ENCODE measurements at places on chromosomes 1 and 21.

GRCh38 chr1:68600049-68600661, 103.3 kb upstream of the DEPDC1 start:
- DNase-seq = no peak

DNA sequence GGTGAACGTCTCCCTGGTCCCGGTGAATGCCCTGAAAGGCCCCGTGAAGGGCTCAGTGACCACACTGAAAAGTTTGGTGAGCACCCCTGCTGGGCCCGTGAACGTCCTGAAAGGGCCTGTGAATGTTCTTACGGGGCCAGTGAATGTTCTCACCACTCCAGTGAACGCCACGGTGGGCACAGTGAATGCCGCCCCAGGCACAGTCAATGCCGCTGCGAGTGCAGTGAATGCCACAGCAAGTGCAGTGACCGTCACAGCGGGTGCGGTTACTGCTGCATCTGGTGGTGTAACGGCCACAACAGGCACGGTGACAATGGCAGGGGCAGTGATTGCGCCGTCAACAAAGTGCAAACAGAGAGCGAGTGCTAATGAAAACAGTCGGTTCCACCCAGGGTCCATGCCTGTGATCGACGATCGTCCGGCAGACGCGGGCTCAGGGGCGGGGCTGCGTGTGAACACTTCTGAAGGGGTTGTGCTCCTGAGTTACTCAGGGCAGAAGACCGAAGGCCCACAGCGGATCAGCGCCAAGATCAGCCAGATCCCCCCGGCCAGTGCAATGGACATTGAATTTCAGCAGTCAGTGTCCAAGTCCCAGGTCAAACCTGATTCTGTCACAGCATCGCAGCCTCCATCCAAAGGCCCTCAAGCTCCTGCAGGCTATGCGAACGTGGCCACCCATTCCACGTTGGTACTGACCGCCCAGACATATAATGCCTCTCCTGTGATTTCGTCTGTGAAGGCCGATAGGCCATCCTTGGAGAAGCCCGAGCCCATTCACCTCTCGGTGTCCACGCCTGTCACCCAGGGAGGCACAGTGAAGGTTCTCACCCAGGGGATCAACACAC, 41.5 kb downstream of the ZBTB17 start:
- no peak for DNase-seq

DNA sequence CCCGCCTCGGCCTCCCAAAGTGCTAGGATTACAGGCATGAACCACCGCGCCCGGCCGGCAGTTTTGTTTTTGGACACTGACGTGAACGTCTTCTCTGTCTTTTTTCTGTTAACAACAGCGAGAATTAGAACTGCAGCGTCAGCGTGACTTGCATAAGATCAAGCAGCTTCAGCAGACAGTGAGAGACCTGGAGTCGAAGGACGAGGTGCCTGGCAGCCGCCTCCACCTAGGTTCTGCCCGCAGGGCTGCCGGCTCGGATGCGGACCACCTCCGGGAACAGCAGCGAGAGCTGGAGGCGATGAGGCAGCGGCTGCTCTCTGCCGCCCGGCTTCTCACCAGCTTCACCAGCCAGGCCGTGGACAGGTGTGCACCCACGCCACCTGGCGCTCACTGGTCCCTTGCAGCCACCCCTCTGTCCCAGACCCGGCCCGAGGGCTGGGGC, 22.9 kb upstream of the DIP2A start:
- DNase-seq = no peak

GRCh38 chr1:37602750-37603694, 7.3 kb upstream of the GNL2 start:
- DNase-seq = peak; percentile 55

DNA sequence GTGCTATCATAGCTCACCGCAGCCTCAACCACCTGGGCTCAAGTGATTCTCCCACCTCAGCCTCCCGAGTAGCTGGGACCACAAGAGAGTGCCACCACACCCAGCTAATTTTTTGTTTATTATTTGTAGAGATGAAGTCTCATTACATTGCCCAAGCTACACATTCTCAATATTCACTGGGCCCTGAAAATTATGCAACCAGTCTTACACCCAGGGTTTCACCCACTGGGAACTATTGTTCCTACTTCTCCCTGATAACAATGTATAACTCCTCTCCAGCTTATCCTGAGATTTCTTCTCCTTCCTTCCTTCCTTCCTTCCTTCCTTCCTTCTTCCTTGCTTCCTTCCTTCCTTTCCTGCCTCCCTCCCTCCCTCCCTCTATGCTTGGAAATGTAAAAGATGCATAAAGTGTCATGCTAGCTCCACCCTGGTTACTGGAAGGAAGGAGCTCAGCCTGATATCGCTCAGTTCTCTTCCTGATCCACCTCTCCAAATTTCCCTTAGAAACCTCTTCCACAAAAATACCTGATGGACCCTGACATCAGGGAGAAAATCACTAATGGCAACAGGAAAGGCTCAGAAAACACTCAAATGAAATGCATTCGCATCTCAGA, 11.2 kb upstream of the VSIG8 start:
- no peak for DNase-seq

DNA sequence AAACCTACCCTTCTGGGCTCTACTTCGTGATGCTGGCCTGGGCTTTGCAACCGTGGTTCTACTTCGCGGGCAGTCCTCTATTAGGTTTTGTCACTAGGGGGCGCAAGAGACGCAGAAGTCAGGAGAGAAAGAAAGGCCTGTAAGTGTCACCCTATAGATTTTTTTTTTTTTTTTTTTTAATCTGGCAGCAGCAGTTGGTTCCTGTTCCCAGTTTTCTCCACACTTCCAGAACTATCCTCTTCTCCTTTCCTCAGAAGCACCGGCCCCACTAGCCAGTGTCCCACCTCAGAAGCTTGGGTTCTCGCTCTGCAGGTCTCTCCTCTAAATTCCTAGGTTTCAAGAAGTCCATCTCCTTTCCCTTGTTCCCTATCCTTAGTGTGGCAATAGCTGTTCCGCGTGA, 9.1 kb upstream of the LCE2D start:
- DNase-seq = peak; percentile 74

DNA sequence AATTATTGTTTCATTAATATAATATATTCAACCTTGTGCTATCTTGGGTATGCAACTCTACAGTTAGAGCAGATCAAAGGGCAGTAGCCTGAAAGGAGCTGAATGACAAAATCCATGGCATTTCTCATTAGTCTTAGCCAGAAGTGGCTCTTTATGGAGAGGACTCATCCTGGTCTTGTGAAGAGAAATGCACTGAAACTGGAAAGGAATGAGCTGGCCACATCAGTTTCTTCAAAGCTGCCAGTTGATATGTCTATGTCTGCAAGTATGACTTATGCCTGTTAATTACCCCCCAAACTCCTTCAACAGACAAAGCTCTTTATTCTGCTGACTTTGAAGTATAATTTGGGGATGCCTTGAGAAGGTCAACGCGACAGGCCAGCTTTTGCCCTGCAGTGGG, 119.0 kb upstream of the UBE2U start:
- DNase-seq = no peak

DNA sequence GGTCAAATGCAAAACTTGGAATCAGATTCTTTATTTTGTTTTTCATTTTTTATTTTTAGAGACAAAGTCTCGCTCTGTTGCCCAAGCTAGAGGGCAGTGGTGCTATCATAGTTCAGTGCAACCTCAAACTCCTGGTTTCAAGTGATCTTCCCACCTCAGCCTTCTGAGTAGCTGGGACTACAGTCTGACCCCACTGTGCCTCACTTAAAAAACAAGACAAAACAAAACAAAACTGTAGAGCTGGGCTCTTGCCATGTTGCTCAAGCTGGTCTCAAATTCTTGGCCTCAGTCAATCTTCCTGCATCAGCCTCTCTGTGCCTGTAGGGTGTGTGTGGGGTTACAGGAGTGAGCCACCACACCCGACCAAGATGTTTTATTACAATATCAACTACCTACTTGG, 396.0 kb upstream of the USP24 start:
- no peak for DNase-seq

- peak; percentile 59 for DNase-seq
Measured at GRCh38 chr1:210250998-210251679, 18.5 kb downstream of the SERTAD4 start.

DNA sequence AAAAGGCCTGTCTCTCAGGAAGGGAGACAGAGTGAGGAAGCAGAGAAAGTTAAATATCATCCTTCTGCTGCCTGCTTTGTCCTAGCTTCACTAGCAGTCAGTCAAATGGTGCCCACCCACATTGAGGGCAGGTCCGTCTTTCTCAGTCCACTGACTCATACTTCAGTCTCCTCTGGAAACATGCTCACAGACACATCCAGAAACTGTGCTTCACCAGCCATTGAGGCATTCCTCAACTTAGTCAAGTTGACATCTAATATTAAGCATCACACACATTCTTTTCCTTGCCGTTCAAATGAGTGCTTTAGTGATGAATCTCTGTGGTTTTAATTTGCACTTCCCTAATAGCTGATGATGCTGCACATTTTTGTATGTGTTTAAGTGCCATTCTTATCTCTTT, 777.8 kb upstream of the PRMT6 start:
- DNase-seq = no peak

DNA sequence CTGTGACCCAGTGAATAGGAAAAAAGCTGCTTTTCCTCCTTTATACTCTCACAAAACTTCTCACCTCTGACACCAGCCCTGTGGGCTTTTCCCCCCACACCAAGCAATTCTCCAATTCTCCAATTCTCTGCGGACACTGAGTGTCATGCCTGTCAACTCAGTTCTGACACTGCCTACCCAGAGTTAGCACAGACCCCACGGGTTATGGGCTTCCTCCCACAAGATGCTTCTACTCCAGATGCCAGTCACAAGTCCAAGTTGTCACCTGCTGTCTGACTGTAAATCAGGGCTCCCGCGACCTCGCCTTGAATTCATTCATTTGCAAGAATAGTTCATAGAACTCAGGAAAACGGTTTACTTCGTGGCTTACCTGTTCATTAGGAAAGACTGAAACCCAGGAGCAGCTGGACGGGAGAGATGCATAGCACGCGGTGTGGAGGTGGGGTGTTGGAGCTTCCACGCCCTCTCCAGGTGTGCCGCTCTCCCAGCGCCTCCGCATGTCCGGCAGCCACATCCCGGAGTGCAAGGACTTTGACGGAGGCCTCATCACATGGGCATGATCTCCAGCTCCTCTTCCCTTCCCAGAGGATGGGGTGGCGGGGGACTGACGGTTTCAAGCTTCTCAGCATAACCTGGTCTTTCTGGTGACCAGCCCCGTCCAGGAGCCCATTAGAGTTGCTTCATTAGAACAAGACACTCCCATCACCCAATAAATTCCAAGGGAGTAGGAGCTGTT, 154.7 kb downstream of the PGBD5 start:
- no peak for DNase-seq

- peak; percentile 70 for DNase-seq
Measured at GRCh38 chr21:17387030-17387617, 125.7 kb upstream of the CXADR start.

- no peak for DNase-seq
Measured at GRCh38 chr1:151773702-151774101, 10.4 kb upstream of the MRPL9 start.

DNA sequence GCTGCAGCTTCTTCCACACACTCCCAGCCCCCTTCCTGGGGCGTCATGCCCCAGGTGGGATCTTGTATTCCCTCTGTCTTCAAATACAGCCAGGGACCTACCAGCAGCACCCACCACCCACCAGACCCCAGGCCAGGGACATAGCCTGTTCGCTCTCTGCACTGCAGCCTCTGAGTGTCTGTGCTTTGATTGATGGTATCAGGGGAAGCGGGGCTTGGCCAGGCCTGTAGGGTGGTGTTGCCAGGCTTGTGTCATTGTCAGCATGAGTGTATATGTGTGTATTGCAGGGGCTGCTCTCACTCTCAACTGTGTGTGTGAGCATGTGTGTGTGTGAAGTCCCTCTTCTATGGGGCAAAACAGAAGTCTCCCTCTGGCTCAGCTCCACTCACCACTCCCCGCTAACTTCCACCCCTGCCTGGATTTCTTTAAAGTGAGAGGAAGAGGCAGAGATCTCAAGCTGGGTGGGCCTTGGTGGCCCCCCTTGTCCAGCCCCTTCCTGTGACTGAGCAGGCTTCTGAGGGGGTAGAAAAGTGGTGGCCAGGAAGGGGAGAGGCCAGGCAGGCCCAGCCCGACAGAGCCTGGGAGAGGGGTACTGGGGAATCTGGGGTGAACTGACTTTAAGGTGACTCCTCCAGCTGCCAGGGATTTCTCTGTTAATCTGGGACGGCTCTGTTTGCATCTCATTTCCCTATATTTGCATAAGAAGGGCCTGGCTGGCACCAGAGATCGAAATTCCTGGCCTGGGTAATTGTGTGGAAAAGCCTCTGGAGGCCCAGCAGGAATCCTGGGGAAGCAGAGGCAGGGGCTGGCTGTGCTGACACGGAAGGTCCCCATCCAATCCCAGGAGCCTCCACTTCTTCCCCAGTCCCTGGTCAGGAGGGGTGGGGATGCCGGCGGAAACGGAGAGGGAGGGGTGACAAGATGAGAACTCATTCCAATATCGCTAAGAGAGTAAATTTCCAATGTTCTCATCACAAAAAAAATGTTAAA, 18.6 kb upstream of the ADGRB2 start:
- DNase-seq = no peak

GRCh38 chr21:26281506-26281905, 110.9 kb upstream of the APP start:
- no peak for DNase-seq

DNA sequence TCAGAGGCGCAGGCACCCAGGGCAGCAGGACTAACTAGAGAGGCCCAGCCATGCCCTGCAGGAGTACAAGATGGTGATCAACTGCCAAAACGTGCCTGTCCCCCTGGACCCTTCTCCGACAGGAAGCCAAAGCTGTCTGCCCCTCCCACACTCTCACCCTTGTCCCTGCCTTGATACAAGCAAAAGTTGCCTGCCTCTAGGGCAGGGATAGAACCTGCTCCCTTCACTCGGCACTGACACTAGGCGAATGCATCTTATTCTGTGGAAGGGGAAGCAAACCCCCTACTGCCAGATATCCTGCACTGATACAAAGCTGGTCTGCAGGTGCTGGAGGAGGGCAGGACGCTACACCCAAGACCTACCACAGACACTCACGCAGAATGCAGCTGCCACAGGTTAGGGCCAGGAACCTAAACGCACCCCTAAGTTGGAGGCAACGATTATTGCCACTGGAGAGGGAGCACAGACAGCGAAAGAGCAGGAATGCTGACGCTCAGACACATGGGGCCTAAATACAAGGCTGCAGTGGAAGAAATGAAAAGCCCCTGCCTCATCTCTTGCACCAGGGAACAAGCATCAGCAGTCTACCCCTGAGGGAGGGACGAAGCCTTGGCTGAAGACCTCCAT, 3.7 kb downstream of the TARBP1 start:
- no peak for DNase-seq

- DNase-seq = peak; percentile 77
Measured at GRCh38 chr1:32619701-32620485, 30.5 kb downstream of the ZBTB8OS start.

DNA sequence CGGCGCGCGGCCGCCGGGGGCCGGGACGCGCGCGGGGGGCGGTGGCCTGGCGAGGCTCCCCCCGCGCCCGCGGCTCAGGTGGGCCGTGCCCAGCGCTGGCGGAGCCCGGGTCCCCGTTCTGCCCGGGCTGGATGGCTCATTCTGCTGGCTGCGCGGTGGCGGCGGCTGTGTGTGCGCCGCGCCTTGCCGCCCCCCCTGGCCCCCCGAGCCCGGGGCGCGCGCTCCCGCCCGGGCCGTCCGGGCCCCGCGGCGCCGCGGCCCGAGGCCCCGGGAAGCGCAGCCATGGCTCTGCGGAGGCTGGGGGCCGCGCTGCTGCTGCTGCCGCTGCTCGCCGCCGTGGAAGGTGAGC, at the start of gene EPHB2:
Gene EPHB2, plus strand, starts transcription at position 139 of the 349 bp plus-strand sequence. Its CDS starts 144 bp downstream, at position 283.
- DNase-seq = no peak

GRCh38 chr1:57336793-57337192, 87.1 kb downstream of the DAB1 start:
- DNase-seq = no peak

All from activated CD4-positive, alpha-beta T cell treated with anti-CD3 and anti-CD28 coated beads, Interleukin-2, amount 50 U/mL, for 16 hours (primary cell).